ENCODE measurements at places on chromosomes 5 and 9.

GRCh38 chr5:120088836-120089235 is 375.3 kb upstream of the PRR16 start:
- no peak for DNase-seq
- no peak overlapping the region for H3K4me3 ChIP-seq
- no peaks in the 10 kb centered on the region for H3K27me3 ChIP-seq
- H3K36me3 ChIP-seq: no peaks in the 10 kb centered on the region
- no peak overlapping the region for H3K27ac ChIP-seq

- DNase-seq: no peak
- H3K4me3 ChIP-seq: no peak overlapping the region
- H3K27me3 ChIP-seq: no peaks in the 10 kb centered on the region
- H3K36me3 ChIP-seq: peaks cover 6% of the 10 kb centered on the region
These were observed 4.4 kb downstream of the ABL1 start for GRCh38 chr9:130839132-130840111.

DNA sequence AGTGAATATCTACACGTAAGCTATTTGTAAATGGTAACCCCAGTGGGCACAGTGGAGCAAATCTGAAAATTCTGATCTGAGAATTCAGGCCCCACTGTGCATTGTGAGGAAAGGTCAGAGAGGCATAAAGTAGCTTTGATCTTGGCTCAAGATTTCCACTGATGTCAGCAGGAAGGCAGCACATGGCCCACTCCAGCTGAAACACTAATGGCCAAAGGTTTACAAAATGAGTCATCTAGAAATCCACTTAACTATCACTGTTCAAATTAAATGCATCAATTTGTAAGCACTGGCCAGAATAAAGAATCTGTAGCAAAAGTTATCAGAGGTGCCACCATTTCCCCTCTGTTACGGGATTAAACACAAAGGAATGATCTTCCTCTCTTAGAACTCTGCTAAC is 191.6 kb downstream of the C9orf152 start:
- H3K4me1 ChIP-seq: no peaks in the 10 kb centered on the region
- DNase-seq: peak; percentile 80
- H3K27me3 ChIP-seq: no peaks in the 10 kb centered on the region
- no peak overlapping the region for H3K4me3 ChIP-seq
- peaks cover 5% of the 10 kb centered on the region for H3K36me3 ChIP-seq

- no peaks in the 10 kb centered on the region for H3K27me3 ChIP-seq
- H3K4me1 ChIP-seq: peaks cover 3% of the 10 kb centered on the region
These were observed 315.6 kb downstream of the MTRR start for GRCh38 chr5:8184455-8185063.

- no peaks in the 10 kb centered on the region for H3K27me3 ChIP-seq
- no peak overlapping the region for H3K4me3 ChIP-seq
- peaks cover 2% of the 10 kb centered on the region for H3K4me1 ChIP-seq
These were observed 90.9 kb upstream of the MTAP start for GRCh38 chr9:21711504-21711903.

DNA sequence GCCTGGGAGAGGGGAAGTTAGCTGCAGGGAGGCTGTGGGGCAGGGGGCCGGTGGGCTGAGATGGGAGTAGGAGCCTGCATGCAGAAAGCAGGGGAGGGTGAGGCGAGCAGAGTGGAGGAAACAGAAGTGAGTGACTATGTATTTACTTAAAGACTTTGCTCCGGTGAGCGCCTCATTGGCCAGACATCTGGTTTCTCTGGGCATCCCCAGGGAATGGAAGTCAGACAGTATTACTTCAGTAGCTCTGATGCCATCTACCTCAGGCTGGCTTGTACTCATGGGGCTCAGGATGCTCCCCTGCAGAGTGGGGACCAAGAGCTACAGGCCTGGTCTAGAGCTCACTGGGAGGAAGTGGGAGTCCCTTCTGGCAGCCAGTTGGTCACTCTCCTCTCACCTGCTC is 78.2 kb upstream of the ARAP3 start:
- peaks cover 5% of the 10 kb centered on the region for H3K4me1 ChIP-seq
- no peak for DNase-seq
- no peak overlapping the region for H3K27ac ChIP-seq
- no peaks in the 10 kb centered on the region for H3K36me3 ChIP-seq
- H3K27me3 ChIP-seq: peaks cover 92% of the 10 kb centered on the region
- no peak overlapping the region for H3K4me3 ChIP-seq

Data from mesenchymal stem cell (in vitro differentiated cells and primary cell).